ENCODE measurements at places on chromosomes 4 and X.

DNA sequence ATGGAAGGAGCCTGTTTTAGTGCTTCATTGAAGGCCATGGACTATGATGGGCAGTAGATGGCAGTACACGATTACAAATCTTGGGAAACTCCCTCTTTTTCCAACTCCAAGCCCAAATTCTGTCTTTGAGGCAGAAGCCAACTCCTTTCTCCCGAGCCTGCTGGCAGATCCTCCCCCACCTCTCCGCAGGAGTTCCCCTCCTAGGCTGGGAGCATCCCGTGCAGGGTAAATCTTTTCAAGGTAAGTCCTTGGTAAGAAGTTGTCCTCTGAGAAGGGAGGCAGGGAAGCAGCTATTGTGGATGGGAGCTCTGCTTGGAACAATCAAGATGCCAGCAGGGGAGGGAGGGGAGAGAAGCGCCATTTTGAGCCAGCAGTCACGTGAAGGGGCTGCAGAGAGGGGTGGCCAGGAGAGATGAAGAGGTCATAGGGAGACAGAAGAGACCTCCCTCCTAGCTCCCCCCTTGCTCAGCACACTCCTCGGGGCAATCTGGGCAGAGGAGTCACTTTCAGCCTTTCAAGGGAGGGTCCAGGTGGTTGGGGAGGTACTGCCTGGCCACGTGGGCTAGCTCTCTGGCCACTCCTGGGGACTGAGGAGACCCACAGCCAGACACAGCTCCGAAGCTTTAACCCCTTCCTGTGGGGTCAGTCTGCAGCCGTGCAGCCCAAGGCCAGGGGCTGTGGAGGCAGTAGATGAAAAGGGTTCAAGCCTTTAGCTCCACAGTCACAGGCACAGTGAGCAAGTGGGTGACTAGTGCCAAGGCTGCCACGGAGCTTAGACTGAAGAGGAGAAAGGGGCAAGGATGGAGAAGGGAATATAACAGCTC is 9.6 kb downstream of the CC2D2A start:
- no peak overlapping the region for H3K4me3 ChIP-seq
- no peak for DNase-seq
- no peaks in the 10 kb centered on the region for H3K27me3 ChIP-seq
- peaks cover 4% of the 10 kb centered on the region for H3K4me1 ChIP-seq

- H3K4me3 ChIP-seq, result no peak overlapping the region
- H3K36me3 ChIP-seq, result peaks cover 2% of the 10 kb centered on the region
- peaks cover 22% of the 10 kb centered on the region for H3K4me1 ChIP-seq
- no peak overlapping the region for H3K27ac ChIP-seq
- H3K27me3 ChIP-seq, result no peaks in the 10 kb centered on the region
These were observed 101.1 kb downstream of the TSPAN5 start for GRCh38 chr4:98557194-98557892.

DNA sequence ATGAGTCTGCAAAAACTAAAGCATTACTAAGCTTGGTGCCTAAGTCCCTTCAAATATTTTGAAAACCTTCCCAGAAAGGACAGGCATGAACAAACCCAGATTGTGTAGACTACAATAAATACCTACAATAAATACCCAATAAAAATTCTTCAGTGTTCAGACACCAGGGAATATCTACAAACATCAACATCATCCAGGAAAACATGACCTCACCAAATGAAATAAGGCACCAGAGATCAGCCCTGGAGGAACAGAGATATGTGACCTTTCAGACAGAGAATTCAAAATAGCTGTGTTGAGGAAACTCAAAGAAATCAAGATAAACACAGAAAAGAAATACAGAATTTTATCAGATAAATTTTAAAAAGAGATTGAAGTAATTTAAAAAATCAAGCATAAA is 57.8 kb upstream of the NLRP2B start:
- no peak overlapping the region for H3K4me3 ChIP-seq
- H3K27ac ChIP-seq, result no peak overlapping the region
- no peaks in the 10 kb centered on the region for H3K36me3 ChIP-seq

DNA sequence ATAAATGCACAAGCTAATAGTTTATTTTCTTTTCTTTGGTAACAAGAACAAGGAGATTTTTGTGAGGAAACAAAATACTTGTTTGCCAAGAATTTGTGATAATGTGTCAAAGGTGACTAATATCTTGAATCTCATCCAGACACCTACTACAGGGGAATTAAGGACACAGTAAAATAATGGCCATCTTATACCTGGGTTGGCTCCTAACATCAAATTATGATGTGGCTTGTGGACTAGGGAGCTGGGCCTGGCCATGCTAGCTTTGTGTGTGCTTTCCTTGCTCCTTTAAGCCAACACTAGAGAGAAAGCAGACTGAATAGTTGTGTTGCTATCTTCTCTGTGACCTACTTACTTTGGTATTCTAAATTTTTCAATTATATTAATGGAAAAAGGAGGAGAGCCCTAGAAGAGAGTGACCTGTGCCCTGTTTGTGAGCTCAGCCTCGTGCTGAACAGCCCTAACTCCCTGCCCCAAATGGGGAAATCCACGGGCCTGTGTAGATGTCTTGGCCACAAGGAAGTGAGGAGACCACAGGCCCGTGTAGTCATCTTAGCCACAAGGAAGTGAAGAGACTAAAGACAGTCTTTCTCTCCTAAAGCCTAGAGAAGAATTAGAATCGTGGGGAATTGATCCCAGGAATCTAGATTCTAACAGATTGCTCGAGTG is 23.3 kb downstream of the ARHGAP24 start:
- no peaks in the 10 kb centered on the region for H3K27me3 ChIP-seq
- H3K4me1 ChIP-seq, result no peaks in the 10 kb centered on the region
- no peaks in the 10 kb centered on the region for H3K36me3 ChIP-seq
- no peak overlapping the region for H3K27ac ChIP-seq

DNA sequence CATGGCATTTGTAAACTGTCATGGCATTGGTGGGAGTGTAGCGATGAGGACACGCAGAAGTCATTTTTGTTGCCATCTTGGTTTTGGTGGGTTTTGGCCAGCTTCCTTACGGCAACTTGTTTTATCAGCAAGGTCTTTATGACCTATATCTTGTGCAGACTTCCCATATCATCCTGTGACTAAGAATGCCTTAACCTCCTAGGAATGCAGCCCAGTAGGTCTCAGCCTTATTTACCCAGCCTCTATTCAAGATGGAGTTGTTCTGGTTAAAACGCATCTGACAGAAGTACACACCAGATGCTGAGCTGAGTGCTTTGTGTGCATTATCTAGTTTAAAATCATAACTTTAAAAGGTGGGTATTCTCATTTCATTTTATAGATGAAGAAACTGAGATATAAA is 268.8 kb upstream of the GALNT7 start:
- no peak for DNase-seq
- no peaks in the 10 kb centered on the region for H3K27me3 ChIP-seq
- H3K27ac ChIP-seq, result no peak overlapping the region
- H3K4me1 ChIP-seq, result no peaks in the 10 kb centered on the region
- no peaks in the 10 kb centered on the region for H3K36me3 ChIP-seq

DNA sequence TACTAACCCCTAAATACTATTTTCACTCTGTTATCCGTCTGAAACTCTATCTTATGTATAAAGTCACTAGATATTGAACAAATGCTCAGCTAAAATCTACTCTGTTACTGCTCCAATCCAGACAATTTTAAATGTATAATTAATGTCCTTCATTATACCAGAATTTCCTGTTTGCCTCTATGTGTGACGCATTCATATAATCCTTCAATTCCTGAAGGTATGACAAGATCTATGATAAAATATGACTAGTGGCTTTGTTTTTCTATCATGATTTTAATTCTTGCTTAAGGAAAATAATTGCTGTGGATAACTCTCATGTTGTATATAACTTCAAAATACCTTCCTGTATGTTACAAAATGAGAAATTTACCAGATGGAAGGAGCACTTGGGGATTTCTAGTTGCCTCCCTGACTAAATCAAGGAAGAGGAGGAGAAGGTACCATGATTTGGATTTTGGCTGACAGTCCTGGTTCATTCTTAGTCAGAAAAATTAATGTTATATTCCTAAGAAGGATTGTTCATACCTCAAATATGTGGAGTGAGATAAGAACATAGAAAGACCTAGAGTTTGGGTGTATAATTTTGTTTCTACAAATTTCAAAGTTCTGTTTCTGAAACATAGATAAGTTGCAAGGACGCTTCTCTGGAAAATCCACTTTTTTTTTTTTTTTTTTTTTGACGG is 4.9 kb downstream of the CXCL6 start:
- DNase-seq, result no peak
- H3K36me3 ChIP-seq, result no peaks in the 10 kb centered on the region
- H3K27ac ChIP-seq, result no peak overlapping the region
- no peaks in the 10 kb centered on the region for H3K4me1 ChIP-seq
- H3K27me3 ChIP-seq, result peaks cover 16% of the 10 kb centered on the region

DNA sequence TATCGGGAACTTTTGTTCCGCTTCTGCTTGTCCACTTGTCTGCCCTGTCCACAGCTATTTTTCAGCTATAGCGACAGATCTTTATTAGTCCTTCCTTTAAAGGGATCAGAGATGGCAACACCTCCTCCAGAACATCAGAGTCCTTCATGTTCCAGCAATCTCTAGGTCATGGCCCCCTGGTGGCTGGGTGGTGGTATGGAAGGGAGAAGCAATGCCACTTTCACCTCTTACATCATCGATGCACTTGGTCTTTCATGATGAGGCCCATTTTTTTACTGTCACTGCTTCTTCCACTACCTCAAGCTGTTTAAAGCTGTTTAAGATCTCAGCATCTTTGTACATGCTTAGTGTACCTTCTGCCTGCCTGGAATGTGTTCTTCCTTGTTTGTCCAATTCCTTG is 106.7 kb downstream of the ARHGAP6 start:
- no peaks in the 10 kb centered on the region for H3K4me1 ChIP-seq
- no peak overlapping the region for H3K4me3 ChIP-seq
- H3K27me3 ChIP-seq, result peaks cover 16% of the 10 kb centered on the region
- H3K36me3 ChIP-seq, result no peaks in the 10 kb centered on the region
- DNase-seq, result peak; percentile 13
- H3K27ac ChIP-seq, result no peak overlapping the region

DNA sequence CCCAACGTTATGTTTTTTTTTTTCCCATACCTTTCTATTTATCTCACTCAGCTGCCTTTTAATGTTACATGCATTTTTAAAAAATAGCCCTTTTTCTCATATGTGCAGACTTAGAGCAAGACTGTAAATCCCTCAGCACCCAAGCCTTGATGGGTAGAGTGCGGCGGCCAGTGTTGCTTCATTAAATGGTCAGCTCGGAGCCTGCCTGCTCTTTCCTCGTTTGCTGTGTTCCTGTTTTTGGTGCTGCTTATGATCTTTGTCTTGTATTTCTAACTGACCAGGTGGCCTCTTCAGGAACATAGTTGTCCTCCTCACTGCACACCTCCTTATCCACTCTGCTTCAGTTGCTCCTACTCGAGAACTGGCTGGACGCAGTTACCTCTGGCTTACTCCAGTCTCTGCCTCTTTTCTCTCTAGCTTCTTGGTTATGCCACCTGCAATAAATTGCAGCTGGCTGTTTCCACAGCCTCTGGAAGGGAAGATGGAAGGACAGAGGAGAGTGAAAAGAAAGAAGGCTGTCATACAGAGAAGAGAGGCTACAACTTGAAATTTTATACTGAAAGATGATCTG is 10.7 kb downstream of the RBPJ start:
- no peaks in the 10 kb centered on the region for H3K27me3 ChIP-seq
- peak overlapping the region; percentile 37 for H3K27ac ChIP-seq
- H3K4me1 ChIP-seq, result peaks cover 50% of the 10 kb centered on the region
- peak overlapping the region; percentile 63 for H3K4me3 ChIP-seq
